ENCODE measurements at places on chromosomes 7 and 10.

DNA sequence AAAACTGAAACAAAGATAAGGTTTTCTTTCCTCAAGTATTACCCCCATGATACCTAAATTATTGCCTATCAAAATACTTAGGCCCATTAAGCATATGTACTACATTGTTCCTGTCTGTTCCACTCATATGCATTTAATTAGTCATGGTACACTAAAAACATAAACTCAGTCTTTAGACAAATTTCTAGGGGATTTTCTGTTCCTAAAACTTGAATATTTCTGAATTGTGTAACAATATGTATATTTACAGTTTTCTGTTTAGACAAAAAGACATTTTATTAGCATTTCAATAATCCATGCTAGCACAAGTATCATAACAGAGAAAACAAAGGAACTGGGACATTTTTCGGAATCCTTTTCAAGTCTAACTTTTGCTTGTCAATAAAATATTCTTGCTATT is 234.2 kb downstream of the CRPPA start:
- no peak for DNase-seq

DNA sequence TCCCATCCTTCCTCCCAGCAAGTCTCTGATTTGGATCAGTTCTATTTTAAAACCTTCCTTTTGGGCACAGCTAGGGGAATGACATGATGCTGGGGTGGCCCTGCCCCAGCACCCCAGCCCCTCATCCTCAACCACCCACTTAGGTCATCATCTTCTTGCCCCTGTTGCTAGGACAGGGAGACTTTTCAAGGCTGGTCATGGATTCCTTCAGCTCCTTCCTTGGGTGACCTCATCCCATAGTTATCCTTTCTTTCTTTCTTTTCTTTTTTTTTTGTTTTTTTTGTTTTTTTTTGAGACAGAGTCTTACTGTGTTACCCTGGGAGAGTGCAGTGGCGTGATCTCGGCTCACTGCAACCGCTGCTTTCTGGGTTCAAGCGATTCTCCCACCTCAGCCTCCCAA is 127.2 kb downstream of the WDFY4 start:
- no peak for DNase-seq

DNA sequence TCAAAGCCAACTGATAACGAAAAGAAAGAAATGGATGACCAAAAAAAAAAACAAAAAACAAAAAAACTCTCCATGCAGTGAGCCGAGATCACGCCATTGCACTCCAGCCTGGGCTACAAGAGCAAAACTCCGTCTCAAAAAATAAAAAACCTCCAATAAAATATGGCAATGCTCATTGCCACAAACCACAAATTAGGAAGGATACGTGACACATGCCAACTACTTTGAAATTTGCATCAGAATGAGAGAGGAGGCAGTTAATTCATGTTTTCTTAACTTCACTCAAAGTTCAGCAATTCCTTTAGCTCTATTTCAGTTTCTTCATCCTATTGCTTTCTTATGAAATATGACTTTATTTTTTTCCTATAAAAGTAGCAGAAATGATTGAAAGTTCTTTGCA is 398.1 kb upstream of the C7orf33 start:
- no peak for DNase-seq

DNA sequence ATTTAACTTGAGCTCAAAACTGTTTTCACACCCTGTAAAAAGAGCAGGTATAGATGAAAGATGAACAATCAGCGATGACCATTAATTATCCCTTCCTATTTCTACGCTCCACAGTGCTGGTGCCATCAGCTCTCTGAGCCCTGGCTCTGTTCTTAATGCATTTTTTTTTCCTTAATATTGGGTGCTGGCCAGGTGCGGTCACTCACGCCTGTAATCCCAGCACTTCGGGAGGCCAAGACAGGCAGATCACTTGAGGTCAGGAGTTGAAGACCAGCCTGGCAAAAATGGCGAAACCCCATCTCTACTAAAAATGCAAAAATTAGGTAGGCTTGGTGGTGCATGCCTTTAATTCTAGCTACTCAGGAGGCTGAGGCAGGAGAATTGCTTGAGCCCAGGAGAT is 4.2 kb downstream of the STEAP4 start:
- DNase-seq = no peak

- no peak for DNase-seq
Measured at GRCh38 chr7:78828317-78828716, 625.1 kb downstream of the MAGI2 start.

DNA sequence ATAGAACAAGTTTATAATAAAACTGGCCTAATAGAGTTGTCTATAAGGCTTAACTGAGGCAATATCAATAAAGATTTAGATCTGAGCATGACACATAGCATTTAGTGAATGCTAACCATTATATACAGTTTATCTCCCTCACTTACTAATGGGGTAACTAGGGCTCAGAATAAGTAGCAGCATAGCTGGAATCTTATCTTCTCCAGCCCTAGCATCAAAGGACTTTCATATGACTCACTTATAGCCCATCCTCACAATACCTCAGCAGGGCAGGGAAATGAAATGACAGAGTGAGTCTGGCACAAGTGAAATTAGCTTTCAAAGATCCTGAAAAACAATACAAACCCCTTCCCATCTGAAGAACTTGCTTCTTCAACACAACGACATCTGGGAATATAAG is 362.9 kb downstream of the KIF20B start:
- no peak for DNase-seq

DNA sequence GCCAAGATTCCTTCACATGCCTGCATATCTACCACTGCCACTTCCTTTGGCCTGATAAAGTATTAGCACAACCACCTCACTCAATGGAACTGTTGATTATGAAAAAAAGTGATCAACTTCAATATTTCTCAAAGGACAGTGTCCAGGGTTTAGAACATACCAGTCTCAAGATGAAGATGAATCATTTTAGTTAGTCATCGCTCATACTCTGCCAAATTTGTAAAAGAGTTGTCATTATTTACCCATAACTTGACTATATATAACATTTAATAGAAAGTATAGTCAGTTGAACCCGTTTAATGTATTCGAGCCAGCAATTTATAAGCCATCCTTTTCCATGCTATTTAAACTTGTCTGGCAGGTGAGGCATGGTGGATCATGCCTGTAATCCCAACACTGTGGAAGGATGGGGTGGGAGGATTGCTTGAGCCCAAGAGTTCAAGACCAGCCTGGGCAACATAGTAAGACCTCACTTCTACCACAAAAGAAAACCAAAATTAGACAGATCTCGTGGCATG is 33.2 kb downstream of the SPAM1 start:
- DNase-seq = no peak

- DNase-seq = peak; percentile 70
Measured at GRCh38 chr7:2956526-2957368, 86.9 kb downstream of the CARD11 start.

DNA sequence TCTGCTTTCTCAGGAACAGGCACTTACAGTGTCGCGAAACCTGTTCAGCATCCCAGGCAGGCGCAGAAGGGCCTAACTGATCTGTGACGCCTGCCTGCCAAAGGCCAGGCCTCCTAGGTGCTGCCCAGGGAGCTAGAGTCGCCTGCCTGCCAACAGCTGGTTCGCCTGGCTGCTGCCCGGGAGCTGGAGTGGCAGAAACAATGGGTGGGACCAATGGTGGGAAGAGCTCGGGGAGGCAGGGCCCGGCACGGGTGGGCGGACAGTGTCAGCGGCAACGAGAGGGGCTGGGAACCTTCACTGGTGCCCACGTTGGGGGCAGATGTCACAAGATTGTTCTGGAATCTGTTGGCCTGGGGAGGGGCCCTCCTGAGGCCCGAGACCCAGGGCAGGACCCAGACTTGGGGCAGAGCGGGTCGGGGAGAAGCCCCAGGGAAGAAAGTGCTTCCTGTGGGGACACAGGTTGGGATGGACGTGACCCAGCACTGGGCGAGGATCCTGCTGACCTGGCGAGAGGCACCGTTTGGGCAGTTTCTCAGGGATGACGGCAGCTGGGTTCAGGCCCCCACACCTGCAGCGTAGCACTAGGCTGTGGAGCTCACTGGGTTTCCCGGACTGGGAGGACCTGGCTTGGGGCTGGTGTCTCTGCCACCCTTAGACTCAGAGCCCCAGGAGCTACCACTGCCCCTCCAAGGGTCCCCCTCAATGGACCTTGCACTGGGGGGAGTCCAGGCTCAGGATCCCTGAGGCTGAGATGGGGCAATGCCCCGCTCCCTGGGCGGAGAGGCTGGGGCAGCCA is 181.8 kb downstream of the ELFN1 start:
- DNase-seq = no peak

DNA sequence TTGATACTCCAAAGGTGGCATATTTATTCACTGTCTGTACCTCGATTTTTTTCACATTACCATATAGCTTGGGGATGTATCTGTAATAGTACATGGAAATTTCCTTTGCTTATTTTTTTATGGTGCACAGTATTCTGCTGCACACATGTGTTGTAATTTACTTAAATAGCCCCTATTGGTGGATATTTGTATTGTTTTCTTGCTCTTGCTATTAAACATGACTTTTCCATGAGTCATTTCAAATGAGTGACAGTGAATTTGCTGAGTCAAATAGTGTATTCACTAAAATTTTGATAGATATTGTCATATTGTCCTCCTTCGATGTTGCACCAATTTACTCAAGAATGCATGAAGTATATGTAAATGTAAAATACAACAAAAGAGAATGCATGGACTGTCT is 122.7 kb upstream of the STEAP4 start:
- no peak for DNase-seq

DNA sequence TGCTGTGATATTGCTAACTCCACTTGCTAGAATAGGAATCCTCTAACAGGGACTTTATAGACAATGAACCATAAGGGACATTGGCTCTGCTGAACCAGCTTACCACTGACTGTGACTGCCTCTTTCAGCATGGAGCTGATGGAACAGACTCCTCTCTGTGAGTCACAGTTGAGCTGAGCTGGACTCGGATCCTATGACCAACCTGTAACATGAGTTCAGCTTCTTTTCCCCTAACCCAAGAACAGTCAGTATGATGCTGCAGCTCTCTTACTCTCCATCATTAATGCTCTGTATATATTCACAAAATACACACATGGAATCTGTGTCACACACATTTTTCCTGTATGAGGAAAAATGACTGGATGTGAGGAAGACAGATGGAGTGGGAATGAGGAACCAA is 177.9 kb upstream of the BET1 start:
- no peak for DNase-seq

GRCh38 chr7:69060516-69060915 is 537.8 kb upstream of the AUTS2 start:
- DNase-seq = no peak

- DNase-seq = no peak
Measured at GRCh38 chr7:19097165-19098055, 20.0 kb downstream of the TWIST1 start.

DNA sequence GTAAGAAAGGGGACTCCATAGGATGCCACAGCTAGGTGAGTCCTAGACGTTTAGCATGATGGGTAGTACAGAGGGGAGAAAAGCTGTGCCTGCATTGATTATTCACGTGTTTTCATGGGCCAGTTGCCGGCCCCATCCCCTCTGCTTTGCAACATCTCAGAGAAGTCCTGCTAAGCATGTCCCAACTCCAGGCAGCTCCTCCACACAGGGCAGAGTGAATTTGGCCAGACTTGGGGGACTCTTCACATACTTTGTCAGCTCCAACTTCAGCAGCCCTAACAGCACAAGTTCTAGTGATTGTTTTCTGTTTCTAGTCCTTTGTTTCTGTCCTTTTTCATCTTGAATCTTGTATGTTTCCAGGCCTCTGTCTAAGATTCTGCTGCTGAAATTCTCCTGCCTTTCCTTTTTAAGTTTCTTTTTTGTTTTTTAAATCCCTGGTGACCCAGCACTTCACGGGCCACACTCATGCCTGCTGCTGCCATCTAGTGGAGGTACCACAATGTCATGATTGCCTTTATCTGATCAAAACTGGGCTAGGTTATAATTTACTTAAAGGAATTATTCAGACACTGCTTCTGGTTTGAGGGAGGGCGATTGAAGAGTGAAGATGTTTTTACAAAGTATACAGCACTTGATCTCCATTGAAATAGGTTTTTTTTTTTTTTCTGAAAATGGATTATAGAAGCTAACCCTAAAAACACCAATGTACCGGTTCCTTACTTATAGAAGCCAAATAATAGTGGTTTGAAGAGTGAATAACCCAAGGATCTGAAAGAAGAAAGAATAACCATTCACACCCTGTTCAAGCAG is 276.9 kb downstream of the CSTF2T start:
- DNase-seq = peak; percentile 7

GRCh38 chr7:10537764-10538163 is 435.9 kb upstream of the PHF14 start:
- DNase-seq = no peak
